Cortex of kidney (tissue), 1 donor: ENCODE measurements at places on chromosomes 3 and 15.

DNA sequence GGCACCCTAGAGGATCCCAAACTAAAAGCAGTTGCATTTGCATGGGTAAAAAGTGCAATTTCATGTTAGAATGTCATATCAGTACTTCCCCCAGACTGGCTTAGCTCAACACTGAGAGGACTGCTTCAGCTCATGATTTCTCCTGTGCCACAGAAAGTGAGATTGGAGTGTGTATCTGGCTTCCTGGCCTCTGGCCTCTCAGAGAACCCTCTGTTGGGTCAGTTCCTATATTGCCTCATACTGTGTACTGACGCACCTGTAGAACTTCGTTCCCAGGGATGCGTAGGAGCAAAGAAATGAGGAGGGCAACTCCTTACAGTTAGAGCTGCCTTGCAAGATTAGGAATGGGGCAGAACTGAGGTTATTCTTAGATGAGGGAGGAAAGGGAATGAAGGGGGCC lies 340.8 kb downstream of the TIGIT start:
- no peak for DNase-seq

GRCh38 chr3:108833611-108834010 lies 11.0 kb downstream of the TRAT1 start:
- no peak for DNase-seq

- no peak for DNase-seq
Observed at GRCh38 chr15:29573197-29573838, 248.9 kb downstream of the TJP1 start.

- no peak for DNase-seq
Observed at GRCh38 chr15:45540531-45540930, 18.0 kb upstream of the SLC30A4 start.

GRCh38 chr3:44045476-44046275 lies 196.0 kb upstream of the TOPAZ1 start:
- no peak for DNase-seq

GRCh38 chr15:67776600-67776999 lies 48.7 kb upstream of the SKOR1 start:
- no peak for DNase-seq

- no peak for DNase-seq
Observed at GRCh38 chr3:31908391-31909097, 72.5 kb downstream of the OSBPL10 start.

DNA sequence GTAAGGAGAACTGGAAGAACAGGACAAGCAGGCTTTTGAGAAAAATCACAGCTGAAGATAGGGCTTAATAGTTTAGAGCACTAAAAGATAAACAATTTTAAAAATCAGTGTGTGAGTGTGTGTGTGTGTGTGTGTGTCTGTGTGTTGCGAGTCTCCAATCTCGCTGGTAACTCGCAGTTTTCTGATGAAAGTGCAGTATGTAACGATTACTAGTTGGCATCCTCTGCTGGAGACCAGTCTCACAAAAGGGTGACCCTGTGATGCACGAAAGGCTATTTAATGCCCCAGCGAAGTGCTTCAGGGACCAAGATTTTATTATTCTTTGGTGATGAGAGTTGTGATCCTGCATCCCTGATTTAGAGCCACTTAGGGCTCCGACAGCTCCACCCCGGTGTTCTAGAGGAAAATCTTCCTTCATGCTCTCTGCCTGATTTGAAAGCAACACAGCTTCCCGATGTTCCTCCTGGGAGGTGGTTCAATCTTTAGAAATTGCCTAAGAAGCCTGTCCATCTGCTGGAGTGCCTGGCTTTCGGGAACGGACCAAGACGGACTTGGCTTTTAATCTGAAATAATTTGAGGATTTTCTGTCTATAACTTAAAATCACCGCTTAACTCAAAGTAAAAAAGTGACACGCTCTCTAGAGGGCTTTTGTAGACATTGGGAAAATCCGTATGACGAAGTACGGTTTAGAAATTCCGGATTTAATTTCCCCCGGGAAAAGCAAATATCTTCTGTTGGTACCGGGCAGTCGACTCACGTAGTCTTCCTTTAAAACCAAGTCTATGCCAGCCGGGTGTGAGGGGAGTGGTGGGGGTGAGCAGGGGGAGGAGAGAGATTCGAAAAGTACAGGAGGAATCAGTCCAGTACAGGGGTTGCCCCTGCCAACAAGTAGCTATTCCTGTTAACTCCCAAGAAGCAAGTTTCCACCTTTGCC lies 1.1 kb upstream of the ALCAM start:
- no peak for DNase-seq

- no peak for DNase-seq
Observed at GRCh38 chr3:9955611-9956352, 3.6 kb upstream of the PRRT3 start.

DNA sequence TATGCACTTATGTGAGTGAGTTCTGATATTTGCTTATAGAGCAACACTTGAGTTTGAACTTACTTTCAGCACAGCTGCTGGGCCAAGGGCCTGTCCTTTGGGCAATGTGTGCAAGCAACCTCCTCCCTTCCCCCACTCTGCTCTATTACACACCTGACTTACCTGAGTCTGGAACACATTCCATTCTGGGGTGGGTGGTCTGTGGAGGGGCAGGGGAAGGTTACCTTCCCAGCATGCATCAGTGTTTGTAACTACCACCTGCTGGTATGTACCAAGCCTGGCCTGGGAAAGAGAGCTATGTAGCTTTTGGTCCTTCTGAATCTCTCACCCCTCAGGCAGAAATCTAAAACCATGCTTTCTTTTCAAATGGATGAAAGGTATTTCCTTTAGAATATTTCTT lies 103.0 kb downstream of the ISL2 start:
- DNase-seq, result no peak

DNA sequence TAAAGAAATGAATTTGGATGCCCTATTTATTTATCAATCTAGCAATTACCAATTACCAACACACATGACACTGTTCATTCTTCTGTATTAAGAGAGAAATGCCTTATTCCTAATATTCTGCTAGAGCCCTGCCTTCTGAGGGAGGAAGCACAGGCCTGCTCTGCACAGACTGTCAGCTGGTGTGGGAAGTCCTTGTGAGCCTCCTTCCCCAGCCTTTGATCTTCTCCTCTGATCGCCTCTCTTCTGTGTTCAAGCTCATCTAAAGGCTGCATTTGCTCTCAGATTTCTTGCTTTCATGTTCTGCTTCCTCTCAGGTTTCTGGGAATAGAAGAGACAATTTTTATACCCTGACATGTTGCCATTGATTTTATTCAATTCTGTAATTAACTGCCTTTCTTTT lies 290.6 kb upstream of the UMPS start:
- DNase-seq, result no peak

DNA sequence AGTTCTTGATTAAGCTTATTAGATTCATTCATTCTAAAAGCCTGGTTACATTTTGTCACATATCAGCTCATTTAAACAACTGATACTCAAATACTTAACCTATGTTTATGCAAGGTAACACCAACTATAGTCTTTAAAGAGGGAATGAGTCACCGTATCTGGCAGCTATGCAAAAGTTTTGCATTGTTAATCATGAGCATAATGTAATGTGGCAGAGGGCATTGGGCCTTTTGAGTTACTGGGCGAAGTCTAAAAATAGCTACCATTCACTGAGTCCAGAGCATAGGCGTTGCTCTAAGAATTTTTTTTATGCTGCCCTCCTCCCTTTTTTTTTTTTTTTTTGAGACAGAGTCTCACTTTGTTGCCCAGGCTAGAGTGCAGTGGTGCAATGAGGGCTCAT lies 277.7 kb upstream of the ZNF717 start:
- no peak for DNase-seq

DNA sequence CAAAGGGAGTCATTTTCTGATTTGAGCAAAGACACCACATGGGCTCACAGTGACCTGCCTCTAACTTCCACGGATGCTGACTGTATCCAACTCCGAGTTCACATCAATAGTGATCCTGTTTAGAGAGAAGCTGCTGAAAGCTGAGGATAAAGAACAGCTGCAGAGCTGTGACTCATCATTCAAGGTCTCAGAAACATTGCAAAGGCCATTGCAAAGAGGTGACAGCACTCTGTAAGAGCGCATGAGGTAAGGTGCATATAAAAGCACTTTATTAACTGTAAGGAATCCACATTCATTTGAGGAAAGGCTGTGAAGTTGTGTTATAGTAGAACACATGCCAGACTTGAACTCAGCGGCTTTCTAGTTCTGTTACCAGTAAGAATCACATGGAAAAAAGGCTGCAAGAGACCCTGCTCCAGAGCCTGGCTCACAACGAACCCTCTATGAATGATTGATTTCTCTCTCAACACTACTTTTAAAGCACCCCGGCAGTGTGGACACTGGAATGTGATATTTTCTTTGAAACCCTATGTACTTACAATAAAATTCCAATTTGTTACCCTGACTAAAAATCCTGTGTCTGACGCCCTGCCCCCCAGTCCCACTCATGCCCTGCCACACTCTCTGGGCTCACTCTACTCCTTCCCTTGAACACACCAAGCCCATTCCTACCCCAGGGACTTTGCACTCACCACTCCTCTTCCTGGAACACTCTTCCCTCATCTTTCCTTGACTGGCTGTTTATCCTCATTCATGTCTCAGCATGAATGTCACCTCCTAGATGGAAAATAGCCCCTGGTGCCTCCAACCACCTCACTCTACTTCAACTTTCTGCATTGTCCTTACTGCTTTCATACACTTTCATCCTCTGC lies 111.2 kb downstream of the LSM3 start:
- no peak for DNase-seq

- DNase-seq, result no peak
Observed at GRCh38 chr3:101814835-101815234, 34.5 kb upstream of the NFKBIZ start.

DNA sequence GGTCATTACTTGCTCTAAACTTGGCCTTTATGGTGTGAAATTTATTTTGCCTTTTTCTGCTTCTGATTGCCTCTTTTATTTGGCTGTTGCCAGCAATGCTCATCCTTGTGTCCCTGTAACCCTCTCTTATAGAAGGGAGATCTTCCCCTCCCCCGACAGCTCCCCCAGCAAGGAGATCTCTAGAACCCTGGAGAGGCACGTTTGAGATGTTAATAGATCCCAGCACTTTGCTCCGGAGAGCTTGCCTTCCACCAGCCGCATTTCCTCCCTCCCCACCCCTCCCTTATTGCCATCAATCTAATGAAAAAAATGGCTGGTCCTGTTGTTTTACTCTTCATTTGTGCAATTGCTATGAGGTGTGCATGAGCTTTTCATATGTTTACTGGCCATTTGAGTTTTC lies 18.2 kb downstream of the TRIM71 start:
- DNase-seq, result no peak

DNA sequence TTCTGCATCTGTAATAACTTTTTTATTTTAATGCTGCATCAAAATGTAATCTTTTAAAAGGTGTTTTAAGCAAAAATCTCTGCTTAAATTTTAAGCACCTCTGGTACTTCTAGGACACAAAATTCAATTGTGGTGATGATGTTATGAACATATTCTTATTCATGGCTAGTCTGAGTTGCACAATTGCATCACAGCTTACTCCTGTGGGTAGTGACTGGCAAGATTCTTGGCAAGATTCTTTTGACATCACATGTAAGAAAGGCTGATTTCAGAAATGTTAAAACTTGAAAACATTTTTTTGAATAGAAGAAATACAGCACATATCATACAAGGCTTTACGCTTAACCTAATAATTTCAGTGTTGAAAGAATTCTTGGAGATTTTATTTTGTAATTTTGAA lies 35.7 kb downstream of the IQCH start:
- DNase-seq, result no peak

DNA sequence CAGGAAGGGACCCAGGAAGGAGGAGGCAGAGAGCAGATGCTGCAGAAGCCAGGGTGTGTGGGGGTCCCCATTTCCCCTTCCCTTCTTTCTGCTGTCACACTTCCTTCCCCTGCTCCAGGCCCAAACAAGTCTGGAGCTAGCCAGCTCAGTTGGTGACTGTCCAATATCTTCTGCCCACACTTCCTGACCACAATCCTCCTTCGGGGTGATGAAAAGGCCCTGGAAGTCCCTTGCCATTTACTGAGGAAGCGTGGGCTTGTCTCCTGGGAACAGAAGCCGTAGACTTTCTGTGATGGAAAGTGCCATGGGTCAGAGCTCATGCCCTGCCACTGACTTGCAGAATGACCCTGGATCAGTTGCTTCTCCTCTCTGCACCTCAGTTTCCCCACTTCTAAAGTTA lies 39.0 kb downstream of the ANAPC13 start:
- no peak for DNase-seq

DNA sequence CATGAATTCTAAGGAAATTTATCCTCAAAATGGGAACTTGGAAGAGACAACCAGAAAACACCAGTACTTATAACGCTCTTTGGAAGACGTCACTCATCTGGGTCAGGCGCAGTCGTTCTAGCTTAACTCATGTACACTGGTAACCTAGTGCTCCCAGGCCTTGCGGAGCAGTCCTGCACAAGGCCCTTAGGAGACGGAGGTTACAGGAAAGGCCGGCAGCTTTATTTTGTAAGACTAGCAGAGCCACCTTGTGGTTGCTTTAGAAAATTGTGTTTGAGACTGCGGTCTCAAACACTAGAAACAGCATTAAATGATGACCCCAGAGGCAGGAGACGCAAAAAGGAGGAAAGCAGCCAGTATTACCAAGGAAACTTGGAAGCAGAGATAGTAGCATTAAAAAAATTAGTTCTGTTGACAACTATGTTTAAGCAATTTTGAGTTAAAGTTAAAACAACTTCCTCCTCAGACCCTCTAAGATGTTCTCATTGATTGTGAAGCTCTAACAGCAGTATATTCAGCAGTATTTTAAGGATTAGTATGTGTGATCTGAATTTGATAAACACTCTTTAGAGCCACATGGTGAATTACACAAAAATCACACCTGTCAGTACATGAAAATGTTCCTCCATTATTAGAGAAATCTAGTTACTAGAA lies 141.9 kb upstream of the C2CD4B start:
- no peak for DNase-seq

GRCh38 chr15:64634027-64634426 lies 141.4 kb downstream of the RBPMS2 start:
- DNase-seq, result no peak

DNA sequence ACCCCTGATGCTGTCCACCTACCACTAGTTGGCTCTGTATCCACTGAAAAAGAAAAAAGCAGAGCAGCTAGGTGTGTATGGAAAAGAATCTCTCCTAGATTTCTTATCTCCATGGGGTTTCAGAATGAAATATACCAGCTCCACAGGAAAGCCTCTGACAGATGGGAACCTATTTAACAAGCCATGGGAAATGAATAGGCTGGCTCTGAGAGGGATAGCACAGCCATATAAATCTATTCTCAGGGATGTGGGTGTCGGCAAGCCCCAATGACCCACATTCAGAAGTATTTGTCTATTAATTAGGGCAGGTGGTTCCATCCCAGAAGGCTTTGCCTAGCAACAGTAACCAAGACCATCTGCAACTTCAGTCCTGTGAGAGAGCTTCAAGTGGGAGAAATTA lies 694.1 kb downstream of the AGBL1 start:
- DNase-seq, result no peak

DNA sequence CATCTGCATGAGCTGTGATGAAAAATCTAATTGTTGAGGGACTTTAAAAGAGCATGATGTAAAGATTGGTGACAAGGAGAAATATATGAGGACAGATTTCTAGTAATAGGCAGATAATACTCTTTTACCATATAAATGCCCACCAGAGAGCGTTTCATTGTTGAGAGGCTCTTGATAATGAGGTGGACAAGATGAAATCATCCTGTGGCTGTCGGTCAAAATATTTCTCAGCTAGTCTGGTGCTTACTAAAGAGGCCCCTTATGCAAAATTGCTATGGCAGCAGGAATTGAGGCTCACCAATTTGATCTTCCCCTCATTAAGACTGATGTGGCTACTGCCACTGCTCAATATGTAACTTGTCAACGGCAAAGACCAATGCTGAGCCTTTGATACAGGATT lies 225.0 kb upstream of the RASGRP1 start:
- no peak for DNase-seq

GRCh38 chr3:170751083-170751898 lies 118.7 kb downstream of the RPL22L1 start:
- DNase-seq, result no peak

- no peak for DNase-seq
Observed at GRCh38 chr15:53982876-53983275, 4.6 kb downstream of the UNC13C start.
